ENCODE measurements at places on chromosomes 11 and 22.

GRCh38 chr11:33884035-33884434 lies 7.8 kb downstream of the LMO2 start:
- no peak for DNase-seq

- no peak for DNase-seq
Measured at GRCh38 chr11:132471466-132471865, 1060.8 kb downstream of the OPCML start.

GRCh38 chr22:37488337-37489135 lies 2.4 kb upstream of the MFNG start:
- DNase-seq = no peak

DNA sequence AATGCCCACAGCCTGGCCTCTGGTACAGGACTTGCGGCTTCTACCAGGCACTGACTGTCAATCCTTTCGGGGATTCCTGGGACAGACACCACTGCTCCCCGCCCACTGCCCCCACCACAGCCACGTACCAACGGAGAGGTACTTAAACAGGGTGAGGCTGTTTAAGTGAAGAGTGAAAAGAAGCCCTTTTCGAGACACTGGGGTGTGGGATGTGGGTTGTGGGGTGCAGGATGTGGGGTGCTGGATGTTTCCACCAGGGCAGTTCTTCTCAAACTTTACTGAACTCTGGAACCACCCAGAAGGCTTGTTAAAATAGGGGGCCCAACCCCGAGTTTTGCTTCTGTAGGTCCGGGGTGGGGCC lies 34.2 kb upstream of the PRR5 start:
- peak; percentile 38 for DNase-seq

DNA sequence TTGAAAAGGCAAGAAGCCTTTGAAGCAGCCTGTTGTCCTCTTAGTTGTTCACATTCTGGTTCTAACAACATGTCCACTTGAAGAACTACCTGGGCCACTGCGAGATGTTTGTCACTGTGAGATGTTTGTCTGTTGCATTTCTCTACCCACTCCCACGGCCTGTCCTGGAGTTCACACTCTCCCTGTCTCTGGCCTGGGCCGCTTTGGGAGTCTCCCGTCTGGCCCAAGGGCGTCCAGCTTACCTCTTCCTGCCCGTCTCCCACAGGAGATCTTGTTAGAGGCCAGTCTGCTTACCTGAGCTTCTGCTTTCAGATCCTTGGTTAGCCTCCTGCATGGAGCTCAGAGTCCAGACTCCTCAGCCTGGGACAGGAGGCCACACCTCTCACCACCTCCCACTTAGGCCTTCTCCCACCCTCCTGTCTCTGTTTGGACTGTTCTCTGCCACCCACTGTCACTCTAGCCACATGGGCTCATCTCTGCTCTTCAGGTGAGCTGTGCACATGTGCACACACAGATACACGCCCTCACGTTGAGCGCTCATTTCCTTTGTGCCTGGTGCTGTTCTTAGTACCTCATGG lies 66.0 kb downstream of the TBC1D22A start:
- DNase-seq = no peak

Measured in activated CD8-positive, alpha-beta memory T cell treated with anti-CD3 and anti-CD28 coated beads for 1 hour (primary cell).